Fibroblast of skin of abdomen (primary cell): ENCODE measurements at places on chromosomes 13 and 19.

DNA sequence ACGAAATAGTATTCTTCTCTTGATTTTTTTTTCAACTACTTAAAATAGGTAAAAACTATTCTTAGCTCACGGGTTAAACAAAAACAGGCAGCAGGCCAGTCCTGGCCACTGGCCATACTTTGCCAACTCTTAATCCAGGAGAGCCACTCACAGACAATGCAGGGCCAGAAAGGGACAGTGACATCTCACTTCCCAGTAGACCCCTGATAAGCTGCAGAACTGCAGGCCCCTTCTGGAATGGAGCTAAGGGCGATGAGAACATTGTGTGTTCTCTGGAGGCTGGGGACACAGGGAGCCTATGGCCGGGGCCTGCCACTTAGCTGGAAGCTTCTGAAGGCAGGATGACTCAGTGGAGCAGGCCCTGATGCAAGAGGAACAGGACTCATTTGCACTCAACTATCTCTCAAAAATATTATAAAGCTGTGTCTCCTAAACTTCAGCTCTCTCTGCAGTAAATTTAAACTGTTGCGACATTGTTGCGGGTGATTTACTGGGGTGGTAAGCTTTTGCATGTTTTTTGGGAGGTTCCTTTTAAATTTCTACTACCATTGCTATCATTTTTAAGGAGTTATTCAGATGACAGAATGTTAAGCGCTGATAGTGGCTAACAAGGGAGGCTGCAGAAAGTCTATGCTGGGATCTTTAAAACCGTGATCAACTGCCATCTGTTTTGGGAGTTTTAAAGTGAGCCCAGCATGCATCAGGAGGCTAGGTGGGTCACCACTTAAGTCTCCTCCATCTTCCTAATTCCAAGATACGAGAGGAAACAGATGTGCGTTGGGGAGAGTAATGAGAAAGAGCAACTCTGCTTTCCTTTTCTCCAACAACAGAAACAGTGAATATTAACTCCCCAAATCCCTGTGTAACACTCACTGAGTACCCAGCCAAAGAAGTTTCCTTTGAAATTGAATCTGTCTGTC is 33.2 kb upstream of the KATNAL1 start:
- DNase-seq, result peak; percentile 97

DNA sequence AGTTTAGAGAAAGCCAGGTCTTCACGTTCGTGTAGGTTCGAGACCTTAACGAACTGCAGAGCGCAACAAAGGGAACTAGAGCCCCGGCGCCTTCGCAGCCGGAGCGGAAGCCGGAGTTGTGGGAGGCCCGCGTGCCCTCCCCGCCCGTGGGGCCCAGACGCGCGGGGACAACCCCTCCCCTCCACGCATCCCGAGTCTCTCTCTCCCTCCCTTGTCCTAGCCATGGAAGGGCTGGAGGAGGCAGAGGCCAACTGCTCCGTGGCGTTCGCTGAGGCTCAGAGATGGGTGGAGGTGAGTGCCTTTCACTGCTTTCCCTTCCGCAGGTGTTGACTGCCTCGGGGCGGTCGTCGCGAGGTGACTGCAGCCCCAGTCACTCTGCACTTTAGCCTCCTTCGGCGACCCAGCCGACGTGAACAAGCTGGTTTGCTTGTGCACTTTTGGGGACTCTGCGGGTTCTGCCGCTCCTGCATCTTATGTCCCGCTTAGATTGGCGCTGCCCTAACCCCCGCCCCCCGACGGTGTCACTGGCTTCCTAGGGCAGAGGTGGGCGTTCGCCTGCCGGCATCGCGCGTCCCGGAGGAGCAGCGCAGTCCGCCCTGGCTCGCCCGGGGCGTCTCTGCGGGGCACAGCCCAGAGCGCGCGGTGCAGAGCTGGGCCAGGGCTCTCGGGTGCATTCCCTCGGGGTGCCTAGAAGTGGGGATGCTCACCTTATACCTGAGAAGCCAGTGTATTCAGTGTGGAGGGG is 478 bp downstream of the LMO7 start:
- DNase-seq, result peak; percentile 40

GRCh38 chr13:65915195-65915594 is 1314.9 kb downstream of the PCDH9 start:
- no peak for DNase-seq

DNA sequence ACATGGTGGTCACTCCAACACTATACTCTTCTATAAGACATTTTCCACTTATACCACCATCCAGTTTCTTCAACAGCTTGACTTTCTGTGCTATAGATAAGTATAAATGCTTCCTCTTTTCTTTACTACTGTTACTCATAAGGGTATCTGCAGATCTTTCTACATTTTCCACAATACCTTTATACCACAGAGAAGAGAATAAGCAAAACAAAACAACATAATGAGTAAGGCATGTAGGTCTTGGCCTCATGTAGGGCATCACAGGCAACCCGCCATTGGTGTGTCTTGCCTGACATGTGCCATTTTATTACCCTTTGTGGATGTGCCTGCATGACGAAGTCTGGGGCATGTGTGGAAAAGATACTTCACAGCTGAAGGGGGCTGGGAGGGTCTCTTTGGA is 265.3 kb upstream of the STARD13 start:
- DNase-seq, result no peak

GRCh38 chr13:99693351-99693750 is 192.1 kb downstream of the TM9SF2 start:
- DNase-seq, result no peak

DNA sequence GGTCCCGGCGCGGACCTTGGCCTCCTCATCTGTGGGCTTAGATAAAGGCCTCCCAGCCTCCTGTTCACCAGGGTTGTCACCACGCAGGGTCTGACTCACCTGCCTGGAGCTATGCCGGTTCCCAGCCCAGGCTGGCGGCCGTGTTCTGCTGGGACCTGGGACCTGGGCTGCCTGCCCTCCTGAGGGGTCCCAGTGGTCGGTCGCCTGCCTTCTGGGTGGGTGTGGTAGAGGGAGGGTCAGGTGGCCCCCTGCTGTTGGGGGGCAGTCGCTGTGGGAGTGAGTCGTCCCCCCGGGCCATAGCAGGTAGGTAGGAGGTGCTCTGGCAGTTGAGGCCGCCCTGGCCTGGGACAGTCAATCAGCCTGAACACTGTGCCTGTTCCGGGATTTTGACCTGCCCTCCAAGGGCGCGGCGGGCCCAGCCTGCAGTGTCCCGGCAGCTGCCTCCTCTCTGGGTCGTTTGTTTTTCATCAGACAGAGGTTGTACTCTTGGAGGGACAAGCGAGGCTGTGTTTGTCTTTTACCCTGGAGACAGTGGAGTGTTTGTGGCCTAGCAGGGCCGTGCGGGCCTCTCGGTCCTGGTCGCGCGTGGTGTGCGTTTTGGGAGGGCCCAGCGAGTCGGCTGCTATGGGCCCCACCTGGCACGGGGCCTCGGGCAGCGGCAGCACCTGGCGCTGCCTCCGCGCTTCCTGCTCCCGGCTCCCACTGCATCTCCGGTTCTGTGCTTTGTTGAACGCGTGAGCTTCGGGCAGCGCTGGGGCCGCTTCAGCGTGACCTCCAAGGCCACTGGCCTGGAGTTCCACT is 2.6 kb downstream of the ADAT3 start:
- DNase-seq, result no peak

- DNase-seq, result peak; percentile 10
Measured at GRCh38 chr19:29845574-29846176, 33.9 kb downstream of the CCNE1 start.

DNA sequence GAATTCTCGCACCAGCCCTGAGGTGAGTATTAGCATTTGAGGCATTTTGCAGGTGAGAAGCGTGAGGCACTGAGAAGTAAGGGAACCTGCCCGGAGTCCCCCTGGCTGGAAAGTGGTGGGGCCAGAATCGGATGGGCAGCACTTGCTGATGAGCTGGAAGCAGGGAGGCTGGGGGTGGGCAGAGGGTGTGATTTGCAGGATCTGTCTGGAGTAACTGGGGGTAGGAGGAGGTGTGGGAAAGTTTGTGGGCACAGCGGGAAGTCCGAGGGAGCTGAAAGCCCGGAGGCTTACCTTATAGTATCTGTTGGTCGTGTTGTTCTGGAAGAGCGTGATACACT is 20.1 kb downstream of the PRKD2 start:
- DNase-seq, result no peak

DNA sequence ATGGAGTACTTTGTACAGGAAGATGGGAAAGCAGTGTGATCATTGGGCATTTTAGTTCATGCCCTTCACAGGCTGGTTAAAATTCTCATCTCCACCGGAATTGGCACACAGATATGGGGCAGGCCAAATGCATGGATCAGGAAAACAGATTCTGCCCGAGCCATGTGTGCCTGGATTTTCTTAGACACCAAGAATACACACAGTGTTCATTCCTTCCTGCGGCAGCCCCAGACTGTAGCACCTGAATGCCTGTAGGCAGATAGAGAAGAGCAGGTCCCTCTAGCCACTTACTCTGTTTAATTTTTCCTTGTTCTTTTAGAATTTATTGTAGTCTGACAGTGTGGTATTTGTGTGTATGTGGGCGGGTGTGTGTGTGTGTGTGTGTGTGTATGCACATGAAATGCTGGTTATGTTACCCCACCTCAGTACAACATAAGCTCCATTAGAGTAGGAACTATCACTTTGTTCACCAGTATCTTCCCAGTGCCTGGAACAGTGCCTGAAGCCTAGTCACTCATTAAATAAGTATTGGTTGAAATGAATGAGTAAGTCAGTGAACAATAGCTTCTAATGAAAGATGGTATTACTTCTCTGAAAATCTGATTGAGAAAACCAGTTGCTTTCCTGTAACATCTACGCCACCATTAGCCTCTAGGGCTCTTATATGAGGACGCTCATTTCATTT is 41.7 kb downstream of the FRY start:
- no peak for DNase-seq

DNA sequence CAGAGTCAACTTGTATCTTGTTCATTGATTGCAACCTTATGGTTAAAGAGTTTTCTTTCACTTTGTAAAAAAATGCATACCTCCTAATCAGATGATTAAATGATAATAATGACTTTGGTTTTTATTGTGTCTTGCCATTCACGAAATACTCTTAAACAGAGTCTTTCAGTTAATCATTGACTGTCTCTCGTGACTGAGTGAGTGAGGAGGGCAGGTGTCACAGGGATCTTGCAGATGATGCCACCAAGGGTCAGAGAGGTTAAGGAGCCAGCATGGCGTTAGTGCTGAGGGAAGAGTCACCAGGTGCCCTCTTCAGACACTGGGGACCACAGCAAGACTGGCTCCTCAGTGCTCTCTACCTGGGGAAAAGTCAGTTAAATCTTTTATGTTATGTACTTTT is 8.0 kb downstream of the GPATCH1 start:
- DNase-seq, result no peak

GRCh38 chr13:43572656-43573360 is 214.0 kb downstream of the ENOX1 start:
- peak; percentile 70 for DNase-seq

GRCh38 chr19:32041681-32042292 is 303.6 kb upstream of the ZNF507 start:
- DNase-seq, result peak; percentile 27

DNA sequence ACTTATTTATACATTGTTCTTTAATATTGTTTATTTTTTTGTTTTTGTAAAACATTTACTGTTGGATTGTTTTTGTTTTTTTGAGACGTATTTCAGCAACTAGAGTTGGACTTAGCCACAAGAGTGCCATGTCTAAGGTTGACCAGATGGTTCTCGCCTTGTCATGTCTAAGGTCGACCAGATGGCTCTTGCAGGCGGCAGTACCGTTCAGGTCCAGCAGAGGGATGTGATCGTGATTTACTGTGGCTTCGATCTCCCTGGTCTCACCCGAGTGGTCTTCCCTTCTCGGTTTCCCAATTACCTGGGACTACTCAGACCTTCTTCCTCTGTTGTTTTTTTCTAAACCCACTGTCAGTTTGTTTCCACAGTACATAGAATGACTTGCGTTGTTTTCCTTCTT is 1438.6 kb downstream of the UQCRFS1 start:
- no peak for DNase-seq

DNA sequence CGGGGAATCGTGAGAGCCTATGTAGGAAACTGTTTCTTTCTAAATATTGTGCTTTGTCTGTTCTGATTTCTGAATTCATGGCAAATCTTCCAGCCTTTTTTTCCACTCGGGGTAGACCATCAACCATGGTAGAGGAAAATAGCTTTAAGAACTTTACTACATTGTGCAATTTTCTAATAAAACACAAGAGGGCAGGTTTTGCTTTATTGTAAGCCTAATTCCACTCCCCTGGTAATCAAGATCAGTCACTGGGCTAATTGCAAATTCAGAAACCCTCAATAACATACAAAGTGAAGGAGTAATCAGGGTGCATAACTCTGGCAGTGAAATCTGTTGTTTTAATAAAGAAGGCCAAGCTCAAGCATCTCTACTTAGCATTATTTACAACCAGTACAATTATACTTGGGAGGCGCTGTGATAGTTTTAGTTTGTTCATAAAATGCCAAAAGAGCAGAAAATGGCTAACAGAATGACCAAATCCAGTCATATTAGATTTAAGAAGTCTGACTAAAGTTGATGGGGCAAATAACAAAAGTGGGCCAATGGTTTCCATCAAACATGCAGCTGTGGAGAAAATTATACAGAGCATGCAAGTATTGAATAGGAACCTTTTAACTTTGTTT is 43.8 kb downstream of the DCT start:
- peak; percentile 54 for DNase-seq

GRCh38 chr13:99559560-99559959 is 58.3 kb downstream of the TM9SF2 start:
- no peak for DNase-seq

DNA sequence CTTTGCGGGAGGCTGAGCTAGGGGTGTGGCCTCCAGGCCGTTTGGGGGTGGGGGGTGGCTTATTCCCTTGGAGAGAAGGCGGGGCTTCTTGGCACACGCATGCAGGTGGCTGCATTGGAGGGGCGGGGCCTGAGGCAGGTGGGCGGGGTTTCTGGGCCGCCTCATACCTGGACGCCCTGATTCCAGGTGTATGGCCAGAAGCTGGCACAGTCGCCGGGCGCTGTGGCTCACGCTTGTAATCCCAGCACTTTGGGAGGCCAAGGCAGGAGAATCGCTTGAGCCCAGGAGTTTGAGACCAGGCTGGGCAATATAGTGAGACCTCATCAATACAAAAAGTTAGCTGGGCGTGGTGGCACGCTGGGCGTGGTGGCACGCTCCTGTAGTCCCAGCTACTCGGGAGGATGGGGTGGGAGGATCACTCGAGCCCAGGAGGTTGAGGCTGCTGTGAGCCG is 7.8 kb downstream of the ABCA7 start:
- no peak for DNase-seq

- no peak for DNase-seq
Measured at GRCh38 chr19:16334411-16334810, 9.8 kb downstream of the KLF2 start.

GRCh38 chr13:59780058-59780457 is 383.7 kb downstream of the DIAPH3 start:
- peak; percentile 23 for DNase-seq

GRCh38 chr13:110415669-110416068 is 108.6 kb downstream of the COL4A2 start:
- no peak for DNase-seq

DNA sequence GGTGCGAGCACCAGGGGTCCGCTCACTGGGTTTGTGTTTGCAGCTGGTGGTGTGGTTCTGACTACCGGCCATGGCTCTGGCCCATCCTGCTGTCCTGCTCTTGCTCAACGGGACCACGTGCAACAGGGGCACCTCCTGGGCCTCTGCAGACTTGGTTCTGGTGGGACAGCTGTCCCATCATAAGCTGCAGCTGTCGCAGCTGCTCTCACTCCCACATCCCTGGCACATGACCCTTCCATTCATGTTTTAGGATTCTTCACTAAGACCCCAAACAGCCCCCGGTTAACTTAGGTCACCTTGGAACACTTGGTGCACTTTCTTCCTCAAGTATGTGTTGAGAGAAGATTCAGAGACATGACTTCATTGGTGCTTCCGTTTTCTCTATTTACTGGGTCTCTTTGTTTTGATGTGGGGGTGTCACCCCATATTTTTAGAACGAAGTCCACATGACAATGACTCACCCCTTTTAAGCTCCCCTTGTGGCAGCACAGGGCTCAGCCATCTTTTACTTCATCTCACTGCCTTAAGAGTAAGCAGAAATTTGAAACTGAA is 68.4 kb upstream of the ARHGEF7 start:
- peak; percentile 17 for DNase-seq
